ENCODE measurements at places on chromosomes 4 and X. TPM values are rescaled to one million over a fixed set of nuclear protein-coding genes. Genes with fewer than 3 reads are reported as not detected.

CENPVL1 gene
- 0.20 TPM for polyA plus RNA-seq

DNA sequence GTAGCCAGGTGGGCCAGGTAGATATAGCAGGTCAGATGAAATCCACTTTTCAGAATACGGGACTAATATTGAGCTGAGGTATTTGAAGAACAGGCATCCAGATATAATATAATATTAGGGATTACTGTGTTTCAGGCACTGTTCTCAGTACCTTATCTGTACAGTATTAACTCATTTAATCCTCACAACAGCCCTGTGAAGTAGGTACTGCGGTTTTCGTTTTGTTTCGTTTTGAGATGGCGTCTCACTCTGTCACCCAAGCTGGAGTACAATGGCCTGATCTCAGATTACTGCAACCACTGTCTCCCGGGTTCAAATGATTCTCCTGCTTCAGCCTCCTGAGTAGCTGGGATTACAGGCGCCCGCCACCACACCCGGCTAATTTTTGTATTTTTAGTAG lies 129.6 kb downstream of the IL1RAPL2 start:
- DNase-seq = no peak

NLRP2B gene
- polyA plus RNA-seq = 0.05 TPM

CT45A3 gene
- not detected for polyA plus RNA-seq

DNA sequence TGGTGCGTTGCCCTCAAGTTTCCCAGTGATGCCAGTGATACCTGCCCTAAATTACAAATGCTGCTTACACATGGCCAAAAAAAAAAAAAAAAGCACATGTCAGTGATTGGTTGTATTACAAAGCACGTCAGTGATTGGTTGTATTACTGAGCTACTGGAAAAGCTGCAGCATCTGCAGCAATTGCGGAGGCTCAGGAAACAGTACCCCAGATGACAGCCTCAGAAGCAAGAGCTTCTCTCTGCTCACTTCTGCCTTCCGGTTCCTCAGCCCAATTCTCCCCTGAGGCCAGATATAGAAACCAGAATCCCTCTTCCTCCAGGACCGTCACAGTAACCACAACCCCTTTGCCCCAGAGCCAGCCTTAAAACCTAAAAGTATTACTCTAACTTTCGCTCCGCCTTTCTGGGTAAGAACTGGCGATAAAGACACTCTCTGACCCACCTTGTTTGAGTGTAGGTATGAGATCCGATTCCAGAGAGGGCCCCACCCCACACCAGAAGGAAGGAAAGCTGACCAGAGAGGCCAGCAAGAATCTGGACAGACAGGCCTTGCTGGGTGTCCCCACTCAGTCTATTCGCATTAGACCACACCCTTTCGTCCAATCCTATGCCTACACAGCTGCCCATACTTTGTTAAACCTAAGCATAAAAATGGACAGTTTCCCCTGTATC lies 85.0 kb upstream of the SORBS2 start:
- no peak for DNase-seq

DNA sequence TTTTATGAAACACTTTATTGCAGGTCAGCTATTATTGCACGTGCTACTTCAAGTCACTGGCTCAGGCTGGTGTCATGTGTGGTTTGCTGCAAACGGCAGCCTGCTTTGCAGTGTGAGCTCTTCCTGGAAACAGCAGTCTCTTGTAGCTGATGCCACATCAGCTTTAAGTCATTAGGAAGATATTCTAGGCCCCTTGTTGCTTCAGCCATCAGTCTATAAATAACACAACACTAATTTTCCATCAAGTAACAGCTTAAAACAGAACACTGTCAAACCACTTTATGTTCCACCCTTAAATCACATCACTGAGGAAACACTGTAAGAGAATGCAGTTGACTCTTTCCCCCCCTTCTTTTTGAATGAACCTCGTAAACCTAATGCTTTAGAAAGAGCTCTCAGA lies 93.8 kb downstream of the GATB start:
- peak; percentile 68 for DNase-seq

DNA sequence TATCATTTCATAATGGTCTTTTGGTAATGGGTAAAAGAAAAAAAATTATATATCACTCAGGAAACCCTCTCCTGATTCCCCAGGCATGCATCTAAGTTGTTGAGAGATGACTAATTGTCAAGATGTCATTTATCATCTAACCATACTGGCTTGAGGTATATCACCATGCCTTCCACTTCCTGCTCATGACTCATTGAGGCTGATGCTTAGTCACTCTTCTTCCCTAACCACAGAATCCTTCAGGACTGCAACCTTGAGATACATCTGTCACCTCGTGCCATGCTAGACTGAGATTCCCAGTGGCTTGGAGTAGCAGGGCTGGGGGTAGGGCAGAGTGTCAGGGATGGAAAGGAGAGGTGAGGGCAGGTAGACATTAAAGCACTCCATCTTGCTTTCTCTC lies 782.5 kb upstream of the INTU start:
- no peak for DNase-seq

DNA sequence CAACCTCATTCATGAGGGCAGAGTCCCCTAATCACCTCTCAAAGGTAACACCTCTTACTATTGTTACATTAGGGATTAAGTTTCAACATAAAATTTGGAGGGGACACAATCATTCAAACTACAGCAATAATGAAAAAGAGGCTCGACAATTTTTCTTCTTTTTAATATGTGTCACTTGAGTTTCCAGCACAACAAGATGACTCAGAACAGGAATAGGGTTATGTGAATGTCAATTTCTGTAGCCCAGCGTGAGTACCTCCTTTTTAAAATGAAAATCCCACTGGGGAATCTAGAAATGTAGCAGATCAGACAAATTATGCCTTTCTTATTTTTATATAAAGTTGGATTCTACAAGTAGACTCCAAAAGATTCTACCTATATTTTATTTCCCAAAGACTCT lies 83.7 kb downstream of the ZNF330 start:
- no peak for DNase-seq

GRSF1 gene
- 117 TPM for polyA plus RNA-seq

FGFBP1 gene
- polyA plus RNA-seq = 0.16 TPM

POF1B gene
- polyA plus RNA-seq = 0.93 TPM

GRCh38 chrX:106791495-106791894 lies 11.0 kb upstream of the TBC1D8B start:
- no peak for DNase-seq

DNA sequence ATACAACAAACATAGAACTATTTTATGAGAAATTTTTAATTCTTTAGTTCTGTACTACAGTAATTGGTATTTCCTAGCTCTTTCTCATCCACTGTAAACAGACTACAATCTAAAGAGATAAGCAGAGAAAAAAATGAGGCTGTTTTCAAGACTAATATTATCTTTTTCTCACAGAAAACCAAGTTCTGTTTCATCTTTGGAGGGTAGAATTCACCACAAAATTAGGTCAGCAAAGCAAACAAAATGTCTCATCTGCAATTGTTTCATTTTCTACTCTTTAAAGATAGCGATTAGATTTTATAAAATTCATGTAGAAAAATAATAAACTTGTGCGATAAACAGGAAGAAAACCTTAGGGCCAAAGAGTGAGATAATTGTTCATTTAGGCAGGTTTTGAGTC lies 10.8 kb downstream of the APOO start:
- no peak for DNase-seq

DNA sequence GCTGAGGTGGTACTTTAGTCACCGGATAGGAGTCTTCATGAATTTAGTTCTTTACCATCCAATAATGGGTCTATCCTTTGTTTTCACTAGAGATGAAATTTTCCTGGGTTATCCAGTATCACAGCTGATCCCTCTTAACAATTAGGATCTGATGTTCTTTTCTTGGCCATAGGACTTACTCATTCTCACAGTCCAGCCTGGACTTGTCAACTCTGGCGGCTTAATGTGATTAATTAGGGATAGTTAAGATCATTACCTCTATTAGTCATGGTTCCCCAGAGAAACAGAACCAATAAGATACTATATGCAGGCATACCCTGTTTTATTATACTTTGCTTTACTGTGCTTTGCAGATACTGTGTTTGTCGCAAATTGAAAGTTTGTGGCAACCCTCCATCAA lies 272.7 kb upstream of the FAT4 start:
- DNase-seq = no peak

GRCh38 chr4:105088110-105088879 lies 58.4 kb upstream of the TET2 start:
- peak; percentile 22 for DNase-seq

- no peak for DNase-seq
These were observed 52.2 kb downstream of the SPARCL1 start for GRCh38 chr4:87476934-87477333.

C4orf51 gene
- not detected for polyA plus RNA-seq

DNA sequence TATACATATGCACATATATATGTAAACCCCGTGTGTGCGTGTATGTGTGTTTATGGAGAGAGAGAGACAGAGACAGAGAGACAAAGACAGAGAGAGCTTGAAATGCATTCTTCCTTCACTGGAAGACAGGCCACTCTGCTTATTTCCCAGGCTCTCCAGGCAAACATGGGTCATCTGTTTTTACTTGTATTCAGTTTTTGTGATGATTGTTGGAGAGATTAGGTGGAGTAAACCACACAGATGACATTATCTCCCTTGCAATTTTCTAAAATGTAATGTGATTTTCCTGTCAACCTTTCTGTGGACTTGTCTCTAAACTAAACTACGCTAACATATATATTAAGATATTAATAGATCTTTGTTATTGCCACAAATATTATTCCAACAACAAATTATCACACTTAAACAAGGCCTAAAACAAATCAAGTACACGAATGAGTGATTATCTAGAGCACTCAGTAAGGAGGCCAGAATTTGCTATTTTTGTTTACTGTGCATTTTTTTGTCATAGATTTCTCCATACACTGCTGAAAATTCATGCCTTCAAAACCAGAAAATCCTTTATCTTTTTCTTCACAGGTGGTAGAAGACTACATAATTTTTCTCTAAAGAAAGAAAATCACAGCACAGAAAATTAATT lies 251.8 kb upstream of the SLIT2 start:
- DNase-seq = no peak

LRRC66 gene
- polyA plus RNA-seq = 1.4 TPM

- DNase-seq = no peak
These were observed 61.9 kb downstream of the TMEM150C start for GRCh38 chr4:82499738-82500434.

GRCh38 chr4:183412821-183413220 lies 31.6 kb upstream of the CDKN2AIP start:
- no peak for DNase-seq

SUPT20HL2 gene
- not detected for polyA plus RNA-seq

CSN1S1 gene
- not detected for polyA plus RNA-seq

DNA sequence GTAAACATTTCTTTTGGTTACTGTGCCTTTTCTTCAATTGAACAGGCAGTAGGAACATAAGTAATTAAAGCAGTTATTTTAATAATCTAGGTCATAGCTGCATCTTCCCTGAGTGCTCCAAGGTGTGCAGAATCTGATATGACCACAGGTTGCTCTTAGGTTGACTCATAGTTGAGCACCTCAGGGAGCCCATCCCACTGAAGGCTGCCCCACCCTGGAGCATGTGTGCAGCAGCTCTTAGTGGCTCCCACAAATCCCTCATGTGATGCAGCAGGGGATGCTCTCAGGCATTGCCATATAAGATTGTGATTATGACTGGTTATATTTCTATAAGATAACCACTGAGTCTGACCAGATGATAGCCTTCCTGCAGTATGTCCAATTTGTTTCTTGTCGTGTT lies 72.3 kb downstream of the ZNF518B start:
- no peak for DNase-seq

GRCh38 chrX:40816906-40817305 lies 81.6 kb upstream of the MED14 start:
- no peak for DNase-seq

EGFL6 gene
- polyA plus RNA-seq = 17.6 TPM

XPNPEP2 gene
- 87.7 TPM for polyA plus RNA-seq

DNA sequence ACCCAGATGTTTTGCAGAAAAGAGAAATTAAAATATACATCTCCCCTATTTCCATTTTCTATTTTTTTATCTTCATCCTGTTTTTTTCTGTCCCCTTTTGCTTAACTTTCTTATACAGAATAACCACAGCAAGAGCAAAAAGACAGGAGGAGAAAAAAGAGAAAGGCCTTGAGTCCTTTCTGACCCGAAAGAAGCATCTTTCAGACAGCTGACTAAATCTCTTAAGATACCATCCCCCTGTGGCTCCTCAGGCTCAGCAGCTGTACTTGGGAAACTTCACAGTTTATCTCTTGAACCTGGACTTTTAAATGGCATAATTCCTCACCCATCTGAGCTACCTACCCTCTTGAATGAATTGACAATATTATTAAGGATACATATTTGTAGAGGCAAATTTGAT lies 100.2 kb downstream of the FIP1L1 start:
- DNase-seq = no peak

DNA sequence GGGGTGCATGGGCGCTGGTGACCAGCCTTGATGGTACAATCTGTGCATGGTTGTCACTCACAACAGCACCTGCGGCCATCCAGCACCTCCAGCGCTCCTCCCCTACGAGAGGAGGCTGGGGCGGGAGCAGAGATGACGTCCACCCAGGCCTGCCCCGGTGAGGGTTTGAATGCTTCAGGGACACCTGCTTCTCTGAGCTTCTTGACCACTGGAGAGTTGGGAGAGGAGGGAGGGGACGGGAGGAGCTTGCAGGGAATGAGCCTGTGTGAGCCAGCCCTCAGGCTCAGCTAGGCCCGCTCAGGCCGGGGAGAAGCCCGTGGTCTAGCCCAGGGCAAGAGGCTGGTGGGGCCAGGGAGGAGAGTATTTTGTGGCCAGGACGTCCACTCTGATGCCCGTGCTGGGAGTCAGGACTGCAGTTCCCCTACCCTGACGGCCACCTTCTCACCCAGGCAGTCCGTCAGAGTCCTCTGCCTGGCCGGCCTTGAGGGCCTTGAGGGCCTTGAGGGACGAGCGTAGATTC lies 59.2 kb downstream of the CPZ start:
- DNase-seq = no peak

DNA sequence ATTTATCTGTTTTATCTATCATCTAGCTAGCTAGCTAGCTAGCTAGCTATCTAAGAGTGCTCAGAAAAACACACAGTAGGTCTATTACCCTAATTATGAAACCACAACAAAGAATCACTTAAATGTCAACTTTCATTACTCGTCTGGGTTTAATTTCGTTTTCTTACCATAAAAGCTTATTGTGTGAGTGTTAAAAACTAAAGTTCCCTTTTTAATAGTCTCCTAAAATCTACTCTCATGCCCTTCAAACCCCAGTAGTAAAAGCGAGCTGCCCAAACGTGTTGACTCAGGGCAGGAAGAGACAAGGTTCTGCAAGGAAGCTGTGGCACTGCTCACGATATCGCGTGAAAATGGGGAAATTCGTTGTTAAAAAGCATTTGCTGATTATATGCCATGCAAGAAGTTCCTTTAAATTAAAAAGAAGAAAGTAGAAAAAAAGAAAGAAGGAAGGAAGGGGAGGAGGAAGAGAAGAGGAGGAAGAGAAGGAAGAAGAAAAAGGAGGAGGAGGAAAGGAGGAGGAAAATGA lies 595 bp downstream of the MBNL3 start:
- no peak for DNase-seq

DNA sequence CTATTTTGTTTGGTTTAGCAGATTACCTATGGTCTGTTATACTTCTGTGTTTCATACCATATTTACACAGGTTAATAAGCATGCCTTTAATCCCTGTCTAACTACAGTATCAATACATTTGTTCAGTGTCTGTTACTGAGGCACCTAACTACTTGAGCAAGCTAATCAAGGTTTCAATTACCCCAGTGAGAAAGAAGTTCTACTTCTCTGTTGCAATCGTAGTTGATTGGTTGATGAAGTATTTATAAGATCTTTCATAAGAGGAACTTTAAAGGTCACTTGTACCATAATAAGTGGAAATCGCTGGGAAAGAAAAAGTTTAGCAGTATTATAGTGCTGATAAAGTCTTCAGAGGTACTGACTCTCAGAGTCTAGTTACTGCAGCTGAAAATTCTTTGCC lies 490.6 kb downstream of the RPA4 start:
- DNase-seq = no peak

- no peak for DNase-seq
These were observed 181.2 kb downstream of the GBA3 start for GRCh38 chr4:22873899-22874298.

Measured in renal pelvis (tissue), 12 donors.